ENCODE measurements at places on chromosomes 3 and 15.

DNA sequence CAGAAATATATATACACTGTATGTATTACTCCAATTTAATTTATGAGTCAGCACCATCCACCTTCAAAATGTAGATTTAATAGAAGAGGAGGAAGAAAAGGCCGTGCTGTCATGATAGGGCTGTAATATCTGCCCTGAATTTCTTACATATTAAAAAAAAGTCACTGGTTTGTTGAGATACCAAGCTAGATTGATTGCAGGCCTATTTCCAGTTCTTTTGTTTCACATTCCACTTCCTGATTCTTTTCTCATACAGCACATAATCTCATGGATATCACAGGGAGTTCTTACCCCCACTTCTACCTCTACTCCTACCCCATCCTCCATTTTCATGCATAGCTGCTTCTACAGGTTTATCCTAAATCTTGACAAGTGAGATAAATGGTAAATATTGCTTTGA lies 290.3 kb downstream of the ZBTB20 start:
- no peak for DNase-seq

DNA sequence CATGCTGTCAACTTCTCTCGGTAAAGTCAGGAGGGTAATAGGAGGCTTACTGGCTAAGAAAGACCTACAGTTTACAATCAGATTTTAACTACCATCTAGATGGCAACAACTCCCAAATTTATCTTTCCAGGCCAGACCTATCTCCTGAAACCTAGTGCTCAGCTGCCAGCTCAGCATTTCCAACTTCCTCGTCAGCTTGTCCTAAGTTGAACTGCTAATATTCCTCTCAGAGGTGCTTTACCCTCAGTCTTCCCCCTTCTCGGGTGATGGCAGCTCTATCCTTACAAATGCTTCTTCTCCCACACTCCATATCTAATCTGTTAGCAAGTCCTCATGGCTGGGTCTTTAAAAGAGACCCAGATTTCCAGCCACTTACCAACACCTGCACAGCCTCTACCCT lies 36.9 kb upstream of the UBE2E2 start:
- no peak for DNase-seq

DNA sequence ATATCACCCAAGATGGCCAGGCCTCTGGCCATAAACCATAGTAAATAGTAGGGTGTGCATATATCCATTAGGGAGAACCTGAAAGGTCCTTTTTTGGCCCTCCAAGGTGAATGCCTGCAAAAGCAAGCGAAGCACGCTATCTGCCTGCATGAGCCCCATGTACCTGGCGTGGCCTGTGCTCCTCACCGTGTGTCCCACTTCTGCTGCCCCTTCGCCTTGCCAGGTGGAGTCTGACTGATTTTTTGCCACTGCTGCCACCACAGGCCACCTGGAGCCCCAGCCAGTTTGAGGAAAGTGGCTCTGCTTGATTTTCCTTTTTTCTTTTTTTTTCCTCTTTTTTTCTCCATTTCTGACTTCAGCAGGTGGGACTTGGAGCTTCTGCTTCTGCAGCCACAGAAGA lies 139.7 kb downstream of the SNRPN start:
- DNase-seq = no peak

- no peak for DNase-seq
These were observed 100.4 kb upstream of the PHLDB2 start for GRCh38 chr3:111758642-111759041.

DNA sequence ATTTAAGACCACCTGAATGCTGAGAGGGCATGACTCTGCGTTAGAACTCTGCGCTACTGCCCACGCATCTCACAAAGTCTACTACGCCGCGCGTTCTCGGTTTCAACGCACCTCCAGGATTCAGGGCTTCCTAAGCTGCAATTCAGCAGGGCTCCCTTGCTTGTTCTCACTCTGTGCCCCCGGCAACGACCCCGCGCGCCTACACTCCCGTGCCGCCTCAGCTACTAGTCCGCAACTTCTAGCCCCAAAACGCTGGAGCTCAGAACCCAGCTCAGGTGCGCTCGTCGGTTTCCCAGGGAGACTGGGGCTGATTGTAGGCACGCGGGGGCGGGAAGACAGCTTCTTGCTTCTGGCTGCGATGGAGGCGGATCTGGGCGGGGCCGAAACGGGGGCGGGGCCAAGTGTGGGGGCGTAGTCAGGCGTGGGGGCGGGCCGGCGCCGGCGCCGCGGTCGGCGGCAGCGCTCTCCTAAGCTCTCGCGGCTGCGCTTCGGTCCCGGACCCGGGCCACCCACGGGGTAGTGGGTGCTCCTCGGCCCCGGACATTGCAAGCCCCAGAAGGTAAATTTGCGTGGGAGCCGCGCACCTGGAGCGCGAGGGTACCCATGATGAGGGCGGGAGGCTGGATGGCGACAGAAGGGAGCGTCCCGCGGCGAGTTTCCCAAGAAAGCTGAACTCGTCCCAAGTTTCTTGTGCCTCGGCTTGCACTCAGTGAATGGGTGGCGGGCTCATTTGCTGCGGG lies at the start of gene ARHGEF26:
Gene ARHGEF26 (plus strand): TSS at position 430 of the 740 bp plus-strand sequence. CDS start 603 bp downstream, outside the sequence.
- no peak for DNase-seq

DNA sequence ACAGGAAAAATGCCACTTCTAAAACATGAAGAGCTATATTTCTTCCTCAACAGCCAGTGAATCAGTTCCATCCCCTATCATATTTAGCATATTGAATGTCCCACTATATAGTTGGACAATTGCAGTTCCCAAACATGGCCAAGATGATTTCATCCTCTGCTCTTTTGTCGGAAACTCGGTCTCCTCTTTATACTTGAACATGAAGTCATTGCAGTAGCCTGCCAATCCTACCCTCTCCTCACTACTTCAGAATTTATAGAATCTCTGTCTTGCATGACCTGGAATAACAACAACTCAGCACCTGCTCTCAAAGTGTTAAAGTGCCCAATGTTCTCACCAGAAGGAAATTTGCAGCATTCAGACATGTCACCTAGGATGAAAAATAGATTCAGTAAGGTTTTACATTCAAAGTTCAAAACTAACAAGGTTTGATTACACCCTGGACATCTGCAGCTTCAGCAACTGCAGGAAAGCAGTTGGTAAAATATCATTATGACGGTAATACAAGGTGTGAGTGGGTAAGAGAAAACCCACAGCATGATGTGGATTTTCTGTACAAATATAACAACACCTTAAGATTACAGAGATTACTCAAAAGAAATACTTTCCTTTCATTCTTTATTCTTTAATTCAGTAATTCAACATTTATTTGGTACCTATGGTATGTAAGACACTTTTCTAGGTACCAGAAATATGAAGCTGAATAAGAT lies 52.5 kb downstream of the TP63 start:
- DNase-seq = no peak

- no peak for DNase-seq
These were observed 20.6 kb downstream of the ENTPD3 start for GRCh38 chr3:40407611-40408010.

DNA sequence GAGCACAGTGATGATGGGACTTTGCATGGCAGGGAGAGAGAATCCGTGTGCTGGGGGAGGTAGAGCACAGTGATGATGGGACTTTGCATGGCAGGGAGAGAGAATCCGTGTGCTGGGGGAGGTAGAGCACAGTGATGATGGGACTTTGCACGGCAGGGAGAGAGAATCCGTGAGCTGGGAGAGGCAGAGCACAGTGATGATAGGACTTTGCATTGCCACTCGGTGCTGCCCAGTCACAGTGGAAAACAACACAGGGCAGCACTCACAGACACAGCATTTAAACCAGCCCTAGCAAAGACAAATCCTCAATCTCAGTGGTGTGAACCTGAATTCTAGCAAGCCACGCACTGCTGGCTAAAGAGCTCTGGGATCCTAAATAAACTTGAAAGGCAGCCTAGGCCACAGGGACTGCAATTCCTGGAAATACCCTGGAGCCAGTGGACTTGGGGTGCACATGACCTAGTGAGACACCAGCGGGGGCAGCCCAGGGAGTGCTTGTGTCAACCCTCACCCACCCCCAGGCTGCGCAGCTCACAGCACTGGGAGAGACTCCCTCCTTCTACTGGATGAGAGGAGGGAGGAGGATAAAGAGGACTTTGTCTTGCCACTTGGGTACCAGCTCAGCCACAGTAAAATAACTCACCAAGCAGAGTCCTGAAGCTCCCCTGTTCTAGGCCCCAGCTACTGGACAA lies 23.4 kb upstream of the TNK2 start:
- no peak for DNase-seq

GRCh38 chr15:93327364-93327763 lies 238.4 kb upstream of the RGMA start:
- no peak for DNase-seq

DNA sequence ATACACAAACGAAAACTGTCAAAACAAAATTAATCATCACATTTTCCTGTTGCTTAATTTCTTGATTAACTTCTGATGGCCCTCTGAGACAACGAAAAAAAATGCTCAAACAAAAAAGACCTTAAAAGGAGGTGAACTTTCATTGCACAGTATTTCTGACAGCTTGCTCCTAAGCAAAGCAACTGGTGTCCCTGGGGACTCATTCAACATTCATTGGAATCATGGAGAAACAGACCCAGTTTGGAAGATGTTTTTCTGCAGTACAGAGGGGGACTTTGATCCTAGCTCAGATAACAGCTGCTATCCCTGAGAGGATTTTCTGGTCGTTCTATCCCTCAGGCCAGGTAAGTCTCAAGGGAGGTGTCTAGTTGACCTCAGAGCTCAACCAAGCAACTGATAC lies 378.7 kb upstream of the ATP11B start:
- no peak for DNase-seq

GRCh38 chr3:16738451-16738850 lies 133.2 kb upstream of the DAZL start:
- DNase-seq = no peak

- DNase-seq = no peak
These were observed 643.4 kb upstream of the ARPP21 start for GRCh38 chr3:34995796-34996430.

GRCh38 chr3:132730891-132731580 lies 8.8 kb upstream of the NPHP3 start:
- DNase-seq = no peak

- no peak for DNase-seq
These were observed 28.3 kb upstream of the TBC1D5 start for GRCh38 chr3:17770682-17771081.

Data from cerebellar nuclear complex (tissue), 1 donor.